ENCODE measurements at places on chromosomes 7 and 10.

- no peaks in the 10 kb centered on the region for H3K27me3 ChIP-seq
- H3K4me1 ChIP-seq = no peaks in the 10 kb centered on the region
- no peak for DNase-seq
- H3K4me3 ChIP-seq = no peak overlapping the region
- H3K36me3 ChIP-seq = no peaks in the 10 kb centered on the region
These were observed 452 bp upstream of the TMEM140 start for GRCh38 chr7:135147341-135147898.

DNA sequence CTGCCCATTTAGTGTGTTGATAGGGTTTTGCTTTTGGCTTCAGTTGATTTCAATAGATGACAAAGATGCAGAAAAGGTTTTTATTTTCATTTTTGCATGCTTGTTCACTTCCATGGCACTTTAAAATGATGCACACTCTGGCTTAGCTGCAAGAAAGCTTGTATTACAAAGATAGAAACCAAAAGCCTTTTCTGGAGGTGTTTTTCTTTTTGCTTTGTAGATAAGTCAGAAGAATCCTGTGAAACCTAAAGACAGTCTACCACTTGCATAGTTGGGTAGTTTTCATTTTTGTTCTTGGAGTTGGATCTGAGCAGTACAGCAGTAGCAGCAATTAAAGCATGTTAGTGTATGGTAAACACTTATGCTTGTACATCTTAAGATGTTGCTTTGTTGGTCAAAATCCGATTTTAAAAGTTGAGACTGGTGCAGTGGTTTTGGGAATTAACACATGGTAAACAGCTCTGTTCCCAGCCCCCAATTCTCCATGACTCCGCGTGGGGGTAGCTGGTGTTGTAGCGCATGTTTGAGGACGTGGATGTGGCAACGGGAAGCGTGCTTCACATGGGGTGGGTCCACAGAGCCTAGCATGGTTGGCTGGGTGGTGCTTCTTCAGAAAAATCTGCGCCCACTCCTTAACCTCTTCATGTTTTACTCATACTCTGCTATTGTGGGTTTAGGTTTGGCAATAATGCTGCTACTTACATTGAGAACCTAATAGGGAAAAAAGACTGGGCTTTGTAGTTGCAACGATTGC lies 19.8 kb downstream of the CCNY start:
- no peak overlapping the region for H3K4me3 ChIP-seq
- H3K27me3 ChIP-seq = no peaks in the 10 kb centered on the region
- H3K4me1 ChIP-seq = no peaks in the 10 kb centered on the region
- no peak overlapping the region for H3K27ac ChIP-seq
- no peaks in the 10 kb centered on the region for H3K36me3 ChIP-seq

- H3K4me3 ChIP-seq = no peak overlapping the region
- no peaks in the 10 kb centered on the region for H3K27me3 ChIP-seq
- DNase-seq = no peak
These were observed 592.5 kb downstream of the ARL4A start for GRCh38 chr7:13279854-13280435.

- no peak overlapping the region for H3K27ac ChIP-seq
- no peaks in the 10 kb centered on the region for H3K4me1 ChIP-seq
- no peak for DNase-seq
These were observed 639.3 kb upstream of the GALNT17 start for GRCh38 chr7:70492625-70493024.

DNA sequence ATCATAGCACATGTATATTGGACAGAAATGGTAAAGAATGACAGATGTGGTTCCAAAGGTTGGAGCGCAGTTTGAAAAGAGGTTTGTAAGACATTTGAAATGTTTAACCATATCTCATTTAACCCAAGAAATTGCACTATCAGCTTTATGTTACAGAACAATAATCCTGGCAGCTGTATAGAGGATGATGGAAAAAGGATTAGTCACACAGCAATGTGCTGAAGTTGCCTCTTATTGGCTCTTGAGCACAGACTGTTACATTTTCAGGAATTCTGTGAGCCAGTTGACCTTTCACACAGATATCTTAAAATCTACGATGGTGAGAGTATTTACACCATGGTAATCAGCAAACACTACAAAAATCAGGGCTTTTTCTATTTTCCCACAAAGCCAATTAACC lies 3.9 kb downstream of the COG5 start:
- no peak overlapping the region for H3K27ac ChIP-seq
- H3K36me3 ChIP-seq = peaks cover 31% of the 10 kb centered on the region
- no peaks in the 10 kb centered on the region for H3K27me3 ChIP-seq
- H3K4me1 ChIP-seq = peaks cover 3% of the 10 kb centered on the region

DNA sequence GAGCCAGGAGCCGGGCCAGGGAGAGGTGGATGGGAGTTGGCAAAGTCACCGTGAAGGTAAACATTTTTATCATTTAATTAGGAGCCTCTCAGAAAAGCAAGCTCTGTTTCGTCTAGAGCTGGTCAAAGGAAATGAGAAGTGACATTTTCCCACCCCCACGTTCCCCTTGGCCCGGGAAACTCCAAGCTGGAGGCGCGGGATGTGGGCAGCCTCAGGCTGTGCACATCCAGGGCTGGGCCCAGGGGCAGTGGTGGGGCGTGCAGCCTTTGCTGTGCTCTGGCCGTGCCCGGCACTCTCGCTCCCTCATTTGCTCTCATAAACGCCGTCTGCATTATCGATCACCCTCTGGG lies 135.6 kb upstream of the RET start:
- no peaks in the 10 kb centered on the region for H3K36me3 ChIP-seq
- H3K4me1 ChIP-seq = peaks cover 2% of the 10 kb centered on the region
- no peak overlapping the region for H3K4me3 ChIP-seq
- H3K27ac ChIP-seq = no peak overlapping the region
- no peaks in the 10 kb centered on the region for H3K27me3 ChIP-seq
- no peak for DNase-seq

All from neuronal stem cell (in vitro differentiated cells).